Right atrium auricular region (tissue), 2 donors: ENCODE measurements at places on chromosomes 4 and X. TPM values are rescaled to one million over a fixed set of nuclear protein-coding genes. Genes with fewer than 3 reads are reported as not detected.

- H3K27ac ChIP-seq: no peak overlapping the region
- peaks cover 42% of the 10 kb centered on the region for H3K36me3 ChIP-seq
Observed at GRCh38 chrX:19349264-19349663, 5.5 kb downstream of the PDHA1 start.

Gene FGFR3
- 15.4 TPM for total RNA-seq

DNA sequence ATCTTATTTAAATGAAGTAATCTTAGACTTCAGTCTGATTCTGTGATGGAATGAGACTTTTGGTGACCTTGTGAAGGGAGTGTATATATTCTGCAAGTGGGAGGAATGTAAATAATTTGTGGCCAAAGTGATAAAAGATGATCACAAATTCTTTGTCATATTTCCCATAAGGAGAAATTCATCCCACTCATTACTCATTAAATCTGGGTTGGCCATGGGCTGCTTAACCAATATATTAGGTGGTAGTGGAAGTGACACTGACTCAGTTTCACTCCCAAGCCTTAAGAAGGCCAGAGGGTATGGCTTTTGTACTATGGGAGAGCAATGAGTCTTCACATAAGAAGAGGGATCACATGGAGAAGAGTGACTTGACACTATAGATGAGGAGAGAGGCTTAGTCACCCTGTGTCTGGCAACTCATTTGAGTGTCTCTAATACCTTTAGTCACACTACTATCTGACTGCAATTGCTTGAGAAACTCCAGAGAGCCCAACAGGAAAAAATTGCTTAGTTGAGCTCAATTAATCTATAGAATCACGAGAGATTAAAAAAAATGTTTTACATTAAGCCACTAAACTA lies 408.2 kb upstream of the PITX2 start:
- DNase-seq: no peak
- no peaks in the 10 kb centered on the region for H3K4me1 ChIP-seq
- H3K27me3 ChIP-seq: no peaks in the 10 kb centered on the region
- H3K27ac ChIP-seq: no peak overlapping the region
- H3K36me3 ChIP-seq: no peaks in the 10 kb centered on the region

GRCh38 chr4:64497491-64497890 lies 88.2 kb upstream of the TECRL start:
- H3K27me3 ChIP-seq: no peaks in the 10 kb centered on the region
- no peak for DNase-seq
- peak overlapping the region; percentile 26 for H3K4me3 ChIP-seq
- H3K36me3 ChIP-seq: no peaks in the 10 kb centered on the region
- no peak overlapping the region for H3K27ac ChIP-seq

DNA sequence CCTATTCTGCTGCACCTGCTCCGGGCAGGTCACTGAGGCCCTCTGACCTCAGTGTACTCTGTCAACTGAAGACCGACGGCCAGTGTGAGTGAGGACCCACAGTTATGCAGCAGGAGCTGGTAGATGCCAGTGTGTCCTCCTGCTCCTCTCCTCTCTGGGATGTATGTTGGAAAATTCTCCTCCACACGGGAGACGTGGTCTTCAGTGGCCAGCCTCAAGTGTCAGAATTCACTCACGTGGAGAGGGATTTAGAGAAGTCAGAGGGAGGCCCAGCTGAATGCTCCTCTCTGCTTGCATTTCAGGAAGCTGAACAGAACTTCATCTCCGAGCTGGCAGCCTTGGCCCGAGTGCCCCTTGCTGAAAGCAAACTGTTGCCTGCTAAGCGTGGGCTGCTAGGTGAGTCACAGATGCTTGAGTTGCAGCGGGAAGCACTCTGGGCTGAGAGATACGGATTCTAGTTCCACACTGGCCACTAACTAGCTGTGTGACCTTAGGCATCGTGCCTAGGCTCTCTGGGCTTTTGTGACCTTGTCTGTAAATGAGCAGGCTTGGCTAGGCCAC lies 83.6 kb downstream of the CRMP1 start:
- H3K27ac ChIP-seq: no peak overlapping the region
- no peak for DNase-seq
- peaks cover 45% of the 10 kb centered on the region for H3K36me3 ChIP-seq

DNA sequence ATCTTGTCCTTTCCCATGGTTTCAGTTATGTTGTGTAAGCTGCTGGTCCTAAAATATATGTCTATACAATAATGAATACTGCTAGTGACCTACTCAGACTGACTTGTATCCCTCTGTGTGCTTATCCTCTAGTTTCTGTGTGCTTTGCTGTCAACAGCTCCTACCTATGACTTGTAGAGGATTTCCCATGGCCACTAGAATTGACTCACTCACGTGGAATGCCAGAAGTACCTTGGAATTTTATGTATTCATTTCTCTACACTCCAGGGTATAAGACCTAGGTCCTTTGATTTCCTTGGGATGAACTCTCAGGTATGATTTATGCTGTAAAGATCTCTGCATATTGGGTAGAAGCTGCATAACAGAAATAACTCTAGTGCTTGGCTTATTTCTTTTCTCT lies 279.9 kb upstream of the SLIT2 start:
- no peak for DNase-seq
- no peaks in the 10 kb centered on the region for H3K4me1 ChIP-seq
- H3K27me3 ChIP-seq: no peaks in the 10 kb centered on the region
- no peaks in the 10 kb centered on the region for H3K36me3 ChIP-seq
- H3K27ac ChIP-seq: no peak overlapping the region

GRCh38 chr4:127852661-127853060 lies 28.0 kb upstream of the PLK4 start:
- no peaks in the 10 kb centered on the region for H3K36me3 ChIP-seq
- no peak overlapping the region for H3K27ac ChIP-seq
- H3K4me1 ChIP-seq: peaks cover 10% of the 10 kb centered on the region
- H3K4me3 ChIP-seq: no peak overlapping the region
